ENCODE measurements at places on chromosomes 1 and 21. TPM values are rescaled to one million over a fixed set of nuclear protein-coding genes. Genes with fewer than 3 reads are reported as not detected.

FABP3 gene
- 13.3 TPM for total RNA-seq

DNA sequence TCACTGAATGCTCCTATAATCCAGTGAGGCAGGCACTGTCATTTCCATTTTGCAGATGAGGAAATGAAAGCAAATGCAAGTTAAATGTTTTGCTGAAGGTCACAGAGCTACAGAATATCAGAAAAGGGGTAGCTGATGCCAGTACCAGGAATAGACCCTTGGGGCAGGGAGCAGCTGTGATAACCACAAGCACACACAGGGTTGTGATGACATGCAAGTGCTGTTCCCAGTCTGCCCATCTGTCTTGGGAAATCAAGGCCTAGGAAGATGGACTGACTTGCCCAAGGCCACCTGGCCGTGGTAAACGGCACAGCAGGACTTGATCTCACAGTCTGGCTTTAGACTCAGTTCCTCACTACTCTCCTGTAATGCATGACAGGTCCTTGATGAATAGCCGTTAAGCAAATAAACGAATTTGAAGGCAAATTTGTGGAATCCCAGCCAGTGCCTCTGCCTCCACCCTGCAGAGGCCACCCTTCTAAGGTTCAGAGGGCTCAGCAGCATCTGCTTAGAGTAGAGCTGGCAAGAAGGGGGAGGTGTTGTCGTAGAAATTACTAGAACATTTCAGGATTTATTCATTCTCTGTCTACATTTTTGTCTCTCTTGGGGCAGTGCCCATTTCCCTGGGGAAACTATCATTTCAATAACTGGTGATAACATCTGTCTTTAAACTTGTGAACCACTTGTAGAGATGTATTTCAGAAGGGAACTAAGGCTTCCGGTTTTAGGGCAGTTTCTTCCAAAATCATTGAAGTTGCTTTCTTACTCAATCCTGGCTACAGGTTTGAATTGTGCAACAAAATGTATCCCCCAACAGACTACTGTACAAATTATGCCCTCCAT lies 53.2 kb upstream of the MRPS6 start:
- no peak for DNase-seq

DNA sequence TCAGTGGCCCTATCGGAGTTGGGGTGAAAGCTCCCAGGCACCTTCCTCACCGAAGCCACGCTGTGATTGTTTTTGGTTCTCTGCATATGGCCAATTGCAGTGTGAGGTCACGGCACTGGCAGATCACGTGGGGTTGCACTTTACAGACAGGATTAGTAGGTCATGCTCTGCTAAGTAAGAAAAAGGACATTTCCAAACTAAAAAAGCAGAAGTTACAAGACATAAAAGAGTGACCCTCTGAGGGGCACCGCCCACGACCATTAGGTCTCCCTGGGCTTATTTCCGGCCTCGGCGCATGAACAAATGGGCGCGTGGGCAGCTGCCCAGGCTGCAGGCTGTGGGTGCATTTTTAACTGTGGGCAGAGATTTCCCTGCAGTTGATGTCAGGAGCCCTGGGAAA lies 2.0 kb downstream of the CAPN9 start:
- DNase-seq: no peak

GJC2 gene
- 2.8 TPM for total RNA-seq

MATN1 gene
- 0.12 TPM for total RNA-seq

SPRR5 gene
- total RNA-seq: not detected

DNA sequence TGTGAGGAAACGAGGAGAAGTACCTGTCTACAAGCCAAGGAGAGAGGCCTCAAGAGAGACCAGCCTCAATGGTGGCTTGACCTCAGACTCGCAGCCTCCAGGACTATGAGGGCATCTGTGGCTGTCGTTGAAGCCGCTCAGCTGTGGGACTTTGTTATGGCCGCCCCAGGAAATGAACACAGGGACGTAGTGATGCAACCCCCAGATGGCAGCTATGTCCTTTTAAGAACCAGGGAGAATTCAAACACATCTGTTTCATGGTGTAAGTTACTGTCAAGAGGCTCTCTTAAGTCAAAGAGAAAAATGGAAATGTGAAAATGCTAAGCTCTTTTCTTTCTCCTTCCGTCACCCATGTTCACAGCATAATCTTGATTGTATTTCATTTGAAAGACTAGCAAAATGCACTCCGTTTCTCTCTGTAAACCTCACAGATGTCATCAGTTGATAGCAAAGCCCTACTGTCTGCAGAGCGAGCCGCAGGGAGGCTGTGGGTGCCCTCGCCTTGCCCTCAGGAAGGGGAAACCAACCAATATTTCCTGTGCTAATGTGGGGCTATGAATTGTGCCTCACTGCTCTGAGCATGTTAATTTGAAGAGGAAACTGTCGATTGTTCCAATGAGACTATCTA lies 21.3 kb downstream of the UBASH3A start:
- DNase-seq: no peak

GRCh38 chr1:116677474-116678062 lies 10.0 kb upstream of the IGSF3 start:
- DNase-seq: no peak

DNA sequence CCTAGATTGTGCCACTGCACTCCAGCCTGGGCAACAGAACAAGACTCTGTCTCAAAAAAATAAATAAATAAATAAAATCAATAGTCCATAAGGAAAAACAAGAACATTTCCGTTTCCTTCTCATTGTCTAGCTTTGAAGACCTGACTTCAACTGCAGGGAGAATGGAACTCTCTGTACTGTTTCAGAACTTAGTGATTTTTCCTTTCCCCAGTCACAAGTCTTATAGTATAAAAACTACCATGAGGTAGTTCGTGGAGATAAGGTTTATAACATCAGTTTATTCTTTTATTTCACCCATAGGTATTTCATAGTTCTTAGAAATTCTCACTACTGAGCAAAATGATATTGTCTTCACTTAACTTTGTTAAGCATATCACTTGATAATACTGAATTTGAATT lies 11.4 kb upstream of the RWDD3 start:
- no peak for DNase-seq

DNA sequence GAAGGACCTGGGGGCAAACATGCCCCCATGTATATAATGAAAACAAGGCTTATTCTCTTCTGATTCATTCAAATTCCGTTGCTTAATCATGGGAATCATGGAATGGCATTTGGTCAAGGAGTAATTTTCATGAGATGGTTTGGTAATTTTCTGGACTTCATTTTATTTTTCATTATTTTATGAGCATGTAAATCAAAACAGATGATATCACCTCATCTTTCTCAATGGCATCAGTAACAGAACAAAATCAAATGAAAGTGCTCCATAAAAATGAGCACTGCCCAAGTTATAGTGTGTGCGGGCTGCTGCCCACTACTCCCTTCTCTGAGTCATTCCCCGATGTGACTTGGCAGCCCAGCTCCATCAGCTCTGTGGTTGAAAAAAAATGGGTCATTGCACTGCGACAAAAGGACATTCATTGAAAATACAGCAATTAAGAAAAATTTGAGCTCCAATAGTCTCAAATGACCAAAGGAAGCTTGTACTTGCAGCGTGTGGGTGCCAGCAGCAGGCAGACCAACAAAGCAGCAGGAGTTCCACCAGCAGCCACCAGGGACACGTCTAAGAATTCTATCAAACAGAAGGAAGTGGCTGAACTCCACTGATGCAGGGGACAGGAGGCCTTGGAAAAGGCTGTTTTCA lies 84.3 kb upstream of the VAV3 start:
- DNase-seq: no peak

DNA sequence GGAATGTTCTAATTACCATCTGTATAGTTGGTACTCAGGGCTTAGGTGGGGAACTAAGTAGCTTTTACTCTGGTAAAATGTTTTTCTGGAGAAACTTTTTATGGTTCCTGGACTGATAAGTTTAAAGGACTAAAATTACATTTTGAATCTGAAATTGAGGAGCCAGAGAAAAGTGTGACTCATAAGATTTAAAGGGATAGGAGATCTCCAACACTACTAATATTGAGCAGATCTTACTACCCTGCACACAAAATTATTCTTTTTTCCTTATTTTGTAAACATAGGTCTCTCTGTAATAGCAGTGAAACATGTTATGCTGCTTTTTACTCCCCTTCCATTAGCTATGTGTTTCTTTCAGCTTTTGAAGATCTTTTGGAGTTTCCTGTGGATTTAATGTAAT lies 32.5 kb downstream of the MTF2 start:
- no peak for DNase-seq

LEFTY1 gene
- 1.5 TPM for total RNA-seq

MFN2 gene
- total RNA-seq: 71.1 TPM

DNA sequence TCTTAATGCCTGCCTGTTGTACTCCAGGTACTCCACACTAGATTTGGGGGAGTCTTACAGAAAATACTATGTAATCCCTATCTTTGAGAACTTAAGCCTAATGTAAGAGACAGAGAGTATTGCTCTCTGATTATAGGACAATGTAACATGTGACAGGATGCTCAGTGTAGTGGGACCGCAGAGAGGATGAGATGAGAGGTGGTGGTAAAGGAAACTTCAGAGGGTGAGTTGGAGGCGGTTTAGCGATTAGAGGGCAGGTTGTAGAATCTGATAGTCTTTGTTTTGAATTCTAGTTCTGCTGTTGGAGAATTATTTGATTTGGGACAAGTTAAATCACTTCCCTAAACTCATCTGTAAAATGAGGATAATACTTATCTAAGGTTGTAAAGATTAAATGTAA lies 5.4 kb downstream of the SOAT1 start:
- no peak for DNase-seq

SH3D21 gene
- 12.1 TPM for total RNA-seq

DNA sequence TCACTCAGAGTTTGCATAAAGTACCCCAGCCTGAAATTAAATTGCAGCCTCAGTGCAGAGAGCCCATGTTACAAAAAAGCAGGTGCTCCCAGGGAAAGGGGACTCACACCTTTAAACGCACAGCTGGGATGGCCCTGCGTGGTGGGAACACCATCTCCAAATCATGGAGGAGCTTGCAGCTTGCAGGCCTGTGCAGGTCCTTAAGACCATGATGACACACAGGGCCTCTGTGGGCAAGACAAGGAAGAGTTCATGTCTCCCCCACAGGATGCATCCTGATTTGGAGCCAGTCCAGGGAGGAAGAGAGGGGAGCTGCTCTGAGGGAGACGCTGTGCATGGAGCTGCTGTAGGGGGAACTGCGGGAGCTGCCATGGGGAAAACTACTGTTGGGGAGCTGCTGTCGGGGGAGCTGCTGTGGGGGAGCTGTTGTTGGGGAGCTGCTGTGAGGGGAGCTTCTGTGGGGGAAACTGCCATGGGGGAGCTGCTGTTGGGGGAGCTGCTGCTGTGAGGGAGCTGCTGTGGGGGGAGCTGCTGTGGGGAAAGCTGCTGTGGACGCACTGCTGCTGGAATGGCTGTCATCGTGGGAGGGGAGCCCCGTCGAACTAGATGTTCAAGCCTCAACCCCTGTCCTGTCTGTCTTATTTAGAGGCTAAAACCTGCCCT lies 113.9 kb downstream of the MATN1 start:
- no peak for DNase-seq

GRCh38 chr1:168230709-168231108 lies 4.9 kb downstream of the SFT2D2 start:
- no peak for DNase-seq

DNA sequence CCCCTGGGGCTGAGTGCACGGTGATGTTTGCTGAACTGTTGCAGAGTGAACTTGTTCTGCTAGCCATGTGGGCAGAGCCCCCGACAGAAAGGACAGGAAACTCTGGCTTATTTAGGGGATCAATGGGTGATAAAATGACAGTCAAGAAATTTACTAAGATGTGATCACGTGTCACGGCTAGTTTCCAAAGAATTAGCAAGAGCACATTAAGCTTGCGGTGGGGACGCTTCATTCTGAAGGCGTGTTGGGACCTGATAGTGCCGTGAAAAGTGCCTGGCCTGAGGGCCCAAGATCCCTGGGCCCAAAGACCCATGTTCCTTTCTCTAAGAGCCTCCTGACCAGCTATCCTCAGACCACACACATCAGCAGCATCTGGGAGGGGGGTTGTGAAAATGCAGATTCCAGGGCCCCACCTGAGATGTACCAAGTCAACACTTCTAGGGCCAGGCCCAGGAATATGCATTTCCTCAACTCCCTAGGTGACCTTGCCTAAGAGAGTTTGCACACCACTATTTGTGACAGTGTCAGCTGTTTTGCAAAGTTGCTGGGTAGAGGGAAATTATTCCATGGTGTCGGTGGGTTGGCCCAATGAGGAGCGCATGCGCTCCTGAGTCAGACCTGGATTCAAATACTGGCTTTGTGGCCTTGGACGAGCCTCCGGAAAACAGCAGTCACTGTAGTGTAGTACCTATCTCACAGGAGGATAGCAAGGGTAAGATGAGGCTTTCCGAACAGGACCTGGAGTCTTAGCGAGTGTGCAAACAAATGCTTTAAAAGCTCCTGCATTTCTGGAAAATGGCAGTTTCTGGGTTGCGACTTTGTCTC lies 77.5 kb downstream of the SPSB1 start:
- DNase-seq: no peak

COL9A2 gene
- total RNA-seq: 8.3 TPM

GRCh38 chr1:76587212-76587611 lies 280.1 kb upstream of the ST6GALNAC5 start:
- DNase-seq: no peak

BSND gene
- total RNA-seq: not detected

DNA sequence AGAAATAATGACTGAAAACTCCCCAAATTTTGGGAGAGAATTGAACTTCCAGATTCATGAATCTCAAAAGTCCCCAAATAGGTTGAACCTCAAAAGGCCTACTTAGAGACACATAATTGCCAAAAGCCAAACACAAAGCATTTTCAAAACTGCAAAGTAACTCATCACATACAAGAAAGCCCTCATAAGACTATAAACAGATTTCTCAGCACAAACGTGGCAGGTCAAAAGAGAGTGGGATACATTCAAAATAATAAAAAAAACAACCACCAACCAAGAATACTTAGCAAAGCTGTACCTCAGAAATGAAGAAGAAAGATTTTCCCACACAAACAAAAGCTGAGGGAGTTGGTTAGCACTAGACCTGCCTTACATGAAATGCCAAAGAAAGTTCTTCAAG lies 57.9 kb downstream of the CCN1 start:
- DNase-seq: no peak

CFAP107 gene
- not detected for total RNA-seq

Measured in mucosa of gallbladder (tissue), 1 donor.